ENCODE measurements at places on chromosomes 4 and X.

DNA sequence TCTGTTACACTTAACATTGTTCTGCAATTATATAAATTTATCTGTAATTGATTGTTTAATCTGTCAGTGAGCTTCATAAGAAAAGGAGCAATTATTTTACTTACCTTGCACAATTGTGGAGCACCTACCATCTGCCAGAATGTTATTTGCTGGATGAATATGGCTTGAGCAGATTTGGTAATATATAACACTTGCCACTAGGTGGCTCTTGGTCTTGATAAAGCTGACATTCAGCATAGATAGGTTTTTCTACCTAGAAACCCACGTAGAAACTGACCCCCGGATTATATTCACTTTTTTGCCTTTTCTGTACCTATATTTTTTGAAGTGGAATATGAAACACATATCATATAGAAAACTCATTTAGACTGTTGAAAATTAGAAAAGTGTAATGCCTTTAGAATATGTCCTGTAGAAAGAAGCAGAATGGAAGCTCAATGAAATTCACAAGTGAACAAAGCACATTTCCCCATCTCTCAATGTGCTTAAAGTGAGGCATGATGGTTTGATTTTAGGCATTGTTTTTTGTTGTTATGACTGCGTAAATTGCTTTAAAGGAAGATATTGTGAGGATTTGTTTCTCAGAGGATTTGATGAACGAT is 9.5 kb downstream of the RBPJ start:
- peaks cover 27% of the 10 kb centered on the region for H3K4me1 ChIP-seq
- no peaks in the 10 kb centered on the region for H3K27me3 ChIP-seq
- no peak for DNase-seq
- no peaks in the 10 kb centered on the region for H3K36me3 ChIP-seq

DNA sequence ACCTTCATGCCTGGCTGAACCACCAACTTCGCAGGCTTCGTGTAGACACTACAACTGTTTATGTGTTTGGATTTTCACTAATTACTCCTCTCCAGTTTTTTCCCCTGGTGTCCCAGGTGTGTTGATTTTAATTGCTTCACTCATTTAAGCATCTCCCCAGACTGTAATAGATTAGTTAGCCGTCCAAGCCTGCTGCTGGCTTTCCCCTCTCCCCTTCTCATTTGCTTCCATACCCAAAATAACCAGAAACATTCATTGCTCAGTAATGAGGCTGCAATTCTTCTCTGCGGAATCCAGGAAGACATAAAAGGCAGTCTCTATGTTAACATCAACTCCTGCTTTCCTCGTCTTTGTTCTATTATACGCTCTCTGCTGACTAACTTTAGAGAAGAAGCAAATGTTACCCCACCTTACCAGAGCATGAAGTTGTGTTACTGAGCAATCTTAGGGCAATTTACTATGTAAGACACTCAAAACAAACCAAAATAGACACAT is 37.9 kb upstream of the SCRG1 start:
- H3K27ac ChIP-seq: no peak overlapping the region
- DNase-seq: no peak
- peaks cover 6% of the 10 kb centered on the region for H3K4me1 ChIP-seq
- H3K4me3 ChIP-seq: no peak overlapping the region
- H3K36me3 ChIP-seq: no peaks in the 10 kb centered on the region

DNA sequence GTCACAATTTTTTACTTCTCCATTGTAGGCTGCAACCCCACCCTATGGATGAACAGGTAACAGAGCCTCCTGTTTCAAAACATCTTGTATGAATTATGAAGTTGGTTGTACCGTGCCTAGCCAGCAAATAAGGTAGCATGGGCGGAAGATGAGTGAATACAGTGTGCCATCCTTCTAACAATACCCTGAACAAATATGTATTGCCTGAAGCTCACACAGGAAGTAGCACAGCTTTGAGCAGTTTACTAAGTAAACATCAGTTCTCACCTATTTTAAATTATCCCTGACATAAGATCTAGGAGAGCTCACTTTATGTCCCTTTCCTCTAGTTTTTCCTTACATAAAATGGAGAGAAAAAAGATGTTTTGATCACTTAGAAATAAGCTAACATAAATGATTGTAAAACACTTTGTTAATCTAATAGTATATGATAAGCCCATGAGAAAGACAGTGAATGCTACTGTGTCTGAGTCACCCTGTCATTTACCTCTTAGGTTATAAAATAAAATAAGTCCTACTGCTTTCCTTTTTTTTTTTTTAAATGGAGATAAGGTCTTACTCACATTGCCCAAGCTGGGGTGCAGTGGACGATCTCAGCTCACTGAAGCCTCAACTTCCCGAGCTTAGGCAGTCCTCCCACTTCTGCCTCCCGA is 36.6 kb downstream of the GRSF1 start:
- no peak overlapping the region for H3K27ac ChIP-seq
- no peak overlapping the region for H3K4me3 ChIP-seq
- DNase-seq: no peak
- H3K36me3 ChIP-seq: peaks cover 6% of the 10 kb centered on the region
- no peaks in the 10 kb centered on the region for H3K4me1 ChIP-seq

- no peak overlapping the region for H3K27ac ChIP-seq
- no peaks in the 10 kb centered on the region for H3K4me1 ChIP-seq
These were observed 7.9 kb upstream of the UGT2B4 start for GRCh38 chr4:69503558-69503957.

GRCh38 chr4:26084414-26084813 is 170.4 kb downstream of the SMIM20 start:
- H3K4me1 ChIP-seq: no peaks in the 10 kb centered on the region
- H3K36me3 ChIP-seq: no peaks in the 10 kb centered on the region
- peaks cover 3% of the 10 kb centered on the region for H3K27me3 ChIP-seq
- no peak for DNase-seq
- H3K27ac ChIP-seq: no peak overlapping the region
- no peak overlapping the region for H3K4me3 ChIP-seq

DNA sequence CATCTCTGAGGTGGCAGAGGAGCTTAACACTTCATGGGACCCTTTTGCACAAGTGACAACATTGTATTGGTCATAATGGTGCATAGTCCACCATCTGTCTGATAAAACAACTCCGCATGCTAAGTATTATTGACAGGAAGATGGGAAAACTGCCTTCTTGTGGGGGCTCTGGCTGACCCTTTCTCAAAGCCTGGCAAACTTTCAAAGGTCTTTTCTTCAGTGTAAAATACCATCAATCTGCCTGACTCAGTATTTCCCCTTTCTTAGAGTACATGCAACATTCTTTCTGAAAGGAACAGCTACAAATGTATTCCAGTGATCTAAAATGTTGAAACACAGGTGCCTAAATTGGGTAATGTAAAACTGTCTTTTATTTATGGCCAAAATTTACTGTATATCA is 89.1 kb downstream of the NAA11 start:
- peaks cover 24% of the 10 kb centered on the region for H3K4me1 ChIP-seq
- H3K27me3 ChIP-seq: no peaks in the 10 kb centered on the region
- H3K27ac ChIP-seq: peak overlapping the region; percentile 48
- no peak overlapping the region for H3K4me3 ChIP-seq
- no peak for DNase-seq
- H3K36me3 ChIP-seq: no peaks in the 10 kb centered on the region

DNA sequence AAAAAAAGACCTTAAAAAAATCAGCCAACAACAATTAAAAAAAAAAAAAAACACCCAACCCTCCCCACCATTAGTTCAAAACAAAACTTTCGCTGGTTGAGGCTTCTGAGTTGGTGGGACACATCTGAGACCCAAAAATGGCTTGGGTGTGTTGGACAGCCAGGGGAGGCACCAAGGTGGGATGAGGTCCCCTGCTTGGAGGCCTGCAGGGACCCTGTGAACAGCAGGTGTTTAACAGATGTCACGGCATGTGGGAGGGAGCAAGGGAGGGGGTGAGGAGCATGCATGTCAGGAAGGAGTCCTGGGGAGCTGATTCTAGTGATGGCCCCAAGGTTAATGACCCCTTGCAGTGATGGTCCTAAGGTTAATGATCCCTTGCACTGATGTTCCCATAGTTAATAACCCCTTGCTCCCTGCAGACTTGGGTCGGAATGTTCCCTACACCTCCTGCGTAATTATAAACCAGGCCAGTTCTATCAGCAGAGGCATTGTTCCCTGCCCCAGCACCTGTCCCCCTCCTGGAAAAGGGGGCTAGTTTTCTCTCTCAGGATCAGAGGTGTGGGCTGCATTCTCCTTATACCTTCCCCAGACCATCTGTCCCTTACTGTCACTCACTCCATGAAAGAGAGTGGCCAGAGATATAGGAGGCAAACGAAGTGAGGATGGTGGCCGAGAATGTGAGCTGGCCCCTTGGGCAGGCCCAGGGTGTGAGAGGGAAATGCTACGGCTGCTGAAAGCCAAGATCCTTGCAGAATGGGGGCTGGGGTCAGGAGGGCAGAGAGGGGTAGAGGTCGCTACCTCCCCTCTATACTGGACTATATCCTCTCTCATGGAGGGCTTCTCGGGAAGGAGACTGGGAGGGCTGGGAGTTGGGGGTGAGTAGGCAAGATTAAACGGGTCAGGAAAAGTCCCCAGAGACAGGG is 2.3 kb upstream of the FOXP3 start:
- peak overlapping the region; percentile 100 for H3K4me3 ChIP-seq
- H3K27ac ChIP-seq: peak overlapping the region; percentile 100
- peaks cover 14% of the 10 kb centered on the region for H3K4me1 ChIP-seq
- DNase-seq: no peak

DNA sequence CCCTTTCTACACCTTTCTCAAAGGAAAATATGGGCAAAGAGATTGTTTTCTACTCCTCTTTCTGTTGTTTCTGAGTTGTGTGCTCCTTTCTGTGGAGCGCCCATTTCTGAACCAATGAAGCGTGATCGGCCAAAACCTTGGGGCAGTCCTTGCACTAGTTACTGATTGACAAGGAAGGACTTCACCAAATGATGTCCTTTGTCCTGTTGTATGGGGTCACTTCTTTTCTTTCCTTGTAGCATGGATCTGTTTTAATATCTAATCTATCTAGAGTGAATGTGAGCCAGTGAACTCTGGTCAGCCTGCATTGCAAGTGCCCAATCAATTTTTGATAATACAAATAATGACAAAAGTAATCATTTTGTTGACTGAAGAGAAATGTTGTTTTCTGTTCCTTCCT is 94.5 kb downstream of the EGF start:
- H3K27me3 ChIP-seq: no peaks in the 10 kb centered on the region
- H3K4me1 ChIP-seq: peaks cover 3% of the 10 kb centered on the region
- no peak overlapping the region for H3K27ac ChIP-seq
- no peak overlapping the region for H3K4me3 ChIP-seq
- H3K36me3 ChIP-seq: no peaks in the 10 kb centered on the region
- no peak for DNase-seq

- H3K4me3 ChIP-seq: no peak overlapping the region
- no peak for DNase-seq
- no peaks in the 10 kb centered on the region for H3K36me3 ChIP-seq
- H3K27ac ChIP-seq: no peak overlapping the region
- H3K27me3 ChIP-seq: no peaks in the 10 kb centered on the region
- H3K4me1 ChIP-seq: no peaks in the 10 kb centered on the region
These were observed 126.9 kb downstream of the LRBA start for GRCh38 chr4:150888217-150888616.

DNA sequence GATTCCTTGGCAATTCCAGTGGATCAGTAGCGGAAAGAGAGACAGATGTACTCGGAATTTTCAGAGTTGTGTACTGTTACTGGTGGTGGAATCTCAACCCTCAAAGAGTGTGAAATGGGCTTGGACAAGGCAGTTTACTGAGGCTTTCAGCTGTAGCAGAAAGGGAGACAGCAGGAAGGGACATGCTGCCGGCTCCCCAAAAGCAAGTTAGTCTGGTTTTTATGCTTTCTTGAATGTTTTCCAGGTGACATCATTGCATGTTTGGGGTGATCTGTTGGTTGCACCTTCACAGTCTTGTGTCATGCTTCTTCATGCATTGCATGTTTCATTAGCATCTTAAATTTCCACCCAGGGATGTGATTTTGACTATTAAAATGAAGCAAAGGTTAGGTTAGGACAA is 1282.2 kb downstream of the ADGRL3 start:
- H3K4me3 ChIP-seq: no peak overlapping the region
- no peak for DNase-seq
- no peaks in the 10 kb centered on the region for H3K36me3 ChIP-seq
- no peaks in the 10 kb centered on the region for H3K4me1 ChIP-seq
- no peaks in the 10 kb centered on the region for H3K27me3 ChIP-seq

- no peak overlapping the region for H3K27ac ChIP-seq
- no peaks in the 10 kb centered on the region for H3K36me3 ChIP-seq
- H3K4me3 ChIP-seq: no peak overlapping the region
- no peaks in the 10 kb centered on the region for H3K4me1 ChIP-seq
- DNase-seq: no peak
- H3K27me3 ChIP-seq: no peaks in the 10 kb centered on the region
These were observed 314.2 kb upstream of the PUDP start for GRCh38 chrX:7462110-7462509.

DNA sequence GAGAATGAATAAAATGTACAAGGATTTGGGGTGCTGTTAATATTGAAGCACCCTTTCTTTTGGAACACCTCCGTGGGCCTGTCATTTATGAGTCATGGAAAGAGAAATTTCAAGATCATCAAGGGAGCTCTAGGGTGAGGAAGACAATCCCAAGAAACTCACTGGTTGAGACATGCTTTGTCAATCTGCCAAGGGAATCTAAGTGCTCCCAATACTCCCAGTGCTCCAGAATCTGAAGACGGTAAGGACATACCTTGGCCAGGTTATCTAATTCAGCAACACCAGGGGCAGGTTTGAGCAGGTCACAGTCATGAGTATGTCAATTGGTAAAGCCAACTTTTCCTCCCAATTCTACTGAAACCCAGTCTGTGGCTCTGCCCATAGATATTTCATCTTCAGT is 556.4 kb upstream of the CPEB2 start:
- no peak overlapping the region for H3K27ac ChIP-seq
- no peak for DNase-seq
- H3K4me3 ChIP-seq: no peak overlapping the region
- no peaks in the 10 kb centered on the region for H3K36me3 ChIP-seq

DNA sequence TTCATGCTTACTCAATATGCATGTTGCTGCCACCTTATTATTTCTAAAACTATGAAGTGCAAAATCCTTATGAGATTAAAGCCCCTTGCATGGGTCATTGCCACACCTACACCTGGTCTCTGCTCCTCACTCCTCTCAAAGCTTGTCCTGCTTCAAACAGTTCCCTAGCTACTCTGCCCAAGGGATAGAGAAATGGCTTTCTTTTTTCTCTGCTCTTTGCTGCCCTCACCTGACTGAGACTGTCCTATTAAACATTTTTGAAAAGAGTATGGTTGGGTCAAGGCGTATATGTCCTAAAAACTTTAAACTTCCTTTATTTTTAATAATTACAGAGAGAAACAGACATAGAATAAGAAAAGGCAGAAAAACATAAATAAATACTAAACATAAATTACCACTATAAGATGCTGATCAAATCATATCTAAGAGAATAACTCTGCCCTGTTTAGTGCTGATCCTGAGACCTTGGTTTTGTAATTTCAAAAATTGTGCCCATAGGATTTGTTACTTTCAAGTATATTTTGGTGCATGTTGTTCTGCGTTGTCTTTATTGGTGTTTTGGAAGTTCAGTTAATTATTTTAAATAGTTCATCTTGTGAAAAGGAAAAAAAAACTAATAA is 704.9 kb upstream of the PABPC4L start:
- no peak for DNase-seq
- H3K4me1 ChIP-seq: no peaks in the 10 kb centered on the region
- H3K4me3 ChIP-seq: no peak overlapping the region
- no peak overlapping the region for H3K27ac ChIP-seq

Measured in glutamatergic neuron (in vitro differentiated cells).